ENCODE measurements at places on chromosomes 3 and 15. TPM values are rescaled to one million over a fixed set of nuclear protein-coding genes. Genes with fewer than 3 reads are reported as not detected.
A peak's percentile ranks its signal among the peaks of the same experiment; 100 is the strongest.

GRCh38 chr15:31457161-31457560, 130.5 kb downstream of the KLF13 start:
- DNase-seq: no peak

DNA sequence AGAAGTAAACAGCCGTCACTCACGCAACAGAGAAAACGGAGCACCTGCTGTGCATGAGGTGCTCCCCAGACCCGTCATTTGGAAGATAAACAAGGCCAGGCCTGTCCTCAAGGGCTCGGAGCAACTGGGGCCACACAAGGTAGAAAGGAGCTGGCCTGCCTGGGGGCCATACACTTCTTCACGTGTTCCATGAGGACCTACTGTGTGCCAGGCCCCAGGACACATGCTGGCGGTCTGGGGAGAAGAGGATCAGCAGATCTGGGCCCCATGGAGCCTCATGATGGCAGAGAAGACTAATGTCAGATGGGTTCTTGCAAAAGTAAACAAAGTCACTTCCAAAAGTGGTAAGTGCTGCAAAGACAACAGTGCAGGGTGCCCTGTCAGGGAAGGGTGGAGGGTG, 14.3 kb downstream of the WNT7A start:
- DNase-seq: no peak

- DNase-seq: peak; percentile 23
These were observed 69.3 kb downstream of the LRRC28 start for GRCh38 chr15:99320374-99321215.

DNA sequence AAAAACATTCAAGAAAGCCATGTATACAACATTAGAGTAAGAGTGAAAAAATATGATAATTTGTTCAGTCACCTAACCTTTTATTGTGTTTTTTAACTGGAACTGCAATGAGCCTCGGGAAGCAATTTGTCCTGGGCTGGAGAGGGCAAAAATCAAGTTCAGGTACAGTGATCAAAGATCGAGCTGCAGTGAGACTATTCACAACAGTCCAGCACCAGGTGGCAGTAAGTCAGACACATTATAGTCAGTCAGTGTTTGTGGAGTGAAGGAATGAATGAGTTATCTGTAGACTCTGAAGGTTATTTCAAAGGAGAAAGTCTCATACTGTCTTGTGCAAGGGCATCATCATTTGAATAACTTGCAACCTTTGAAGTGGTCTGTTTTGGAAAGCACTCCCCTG, 116.6 kb downstream of the CHDH start:
- no peak for DNase-seq

DNA sequence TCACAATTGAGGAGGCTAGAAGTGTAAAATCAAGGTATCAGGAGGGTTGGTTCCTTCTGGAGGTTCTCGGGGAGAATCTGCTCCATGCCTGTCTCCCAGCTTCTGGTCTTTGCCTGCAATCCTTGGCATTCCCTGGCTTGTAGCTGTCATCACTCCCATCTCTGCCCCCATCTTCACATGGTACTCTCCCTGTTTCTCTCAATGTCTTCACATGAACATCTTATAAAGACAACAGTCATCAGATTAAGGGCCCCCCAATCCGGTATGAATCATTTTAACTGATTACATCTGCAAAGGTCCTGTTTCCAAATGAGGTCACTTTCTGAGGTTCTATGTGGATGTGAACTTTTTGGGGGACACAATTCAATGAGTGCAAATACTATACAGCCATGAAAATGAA, 113.0 kb upstream of the GALNT15 start:
- no peak for DNase-seq

GRCh38 chr3:30649572-30650318, 43.3 kb downstream of the TGFBR2 start:
- DNase-seq: no peak

Gene CACNA2D2
- total RNA-seq: not detected

Gene FOXL2NB
- total RNA-seq: 3.3 TPM

Gene STRIT1
- total RNA-seq: not detected

Gene SEMA5B
- total RNA-seq: 0.94 TPM
